ENCODE measurements at places on chromosomes 12 and 14.

DNA sequence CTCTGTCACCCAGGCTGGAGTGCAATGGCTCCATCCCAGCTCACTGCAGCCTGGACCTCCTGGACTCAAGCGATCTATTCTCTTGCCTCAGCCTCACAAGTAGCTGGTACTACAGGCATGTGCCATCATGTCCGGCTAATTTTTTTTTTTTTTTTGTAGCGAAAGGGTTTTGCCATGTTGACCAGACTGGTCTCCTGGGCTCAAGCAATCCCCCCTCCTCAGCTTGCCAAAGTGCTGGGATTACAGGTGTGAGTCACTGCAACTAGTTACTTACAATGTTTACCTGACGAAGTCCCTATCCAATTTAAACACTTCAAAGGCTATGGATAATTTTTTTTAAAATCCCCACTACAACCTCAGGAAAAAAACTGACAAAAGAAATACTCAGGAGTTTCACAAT lies 1.8 kb downstream of the KRR1 start:
- no peak for DNase-seq

DNA sequence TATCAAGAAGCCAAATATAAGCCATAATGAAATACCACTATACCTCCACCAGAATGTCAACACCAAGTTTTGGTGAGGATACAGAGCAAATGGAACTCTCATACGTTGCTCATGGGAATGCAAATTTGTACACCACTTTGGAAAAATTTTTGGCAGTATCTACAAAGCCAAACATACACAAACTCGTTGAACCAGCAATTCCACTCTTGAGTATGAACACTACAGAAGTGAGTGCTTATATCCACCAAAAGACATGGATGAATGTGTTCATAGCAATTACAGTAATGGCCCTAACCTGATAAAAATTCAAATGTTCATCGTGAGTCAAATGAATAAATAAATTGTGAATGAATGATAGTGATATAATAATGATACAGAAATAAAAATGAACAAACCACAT lies 24.8 kb downstream of the C12orf71 start:
- no peak for DNase-seq

DNA sequence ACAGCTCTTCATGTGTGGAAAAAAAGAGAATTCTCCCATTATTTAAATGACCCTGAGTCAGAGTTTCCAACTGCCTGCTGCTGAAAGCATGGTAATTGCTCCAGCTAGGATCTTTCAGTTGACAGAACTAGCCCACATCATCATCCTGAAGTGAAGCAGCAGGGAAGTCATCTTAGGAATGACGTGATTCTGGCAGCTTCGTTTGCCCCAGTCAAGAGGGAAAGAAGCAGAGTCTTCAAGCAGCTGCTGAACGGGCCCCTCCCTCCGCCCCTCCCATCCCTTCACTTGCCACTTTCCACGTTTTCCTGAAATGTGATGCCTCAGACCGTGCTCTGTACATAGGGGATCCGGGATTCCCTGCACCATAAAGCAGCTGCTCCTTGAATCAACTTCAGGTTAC lies 455.0 kb upstream of the TMEM132C start:
- DNase-seq = no peak

GRCh38 chr14:41392226-41392625 lies 214.4 kb upstream of the LRFN5 start:
- no peak for DNase-seq

GRCh38 chr14:73238941-73239340 lies 1.6 kb downstream of the PAPLN start:
- DNase-seq = no peak

- no peak for DNase-seq
These were observed 7.5 kb downstream of the LAG3 start for GRCh38 chr12:6779708-6780432.

DNA sequence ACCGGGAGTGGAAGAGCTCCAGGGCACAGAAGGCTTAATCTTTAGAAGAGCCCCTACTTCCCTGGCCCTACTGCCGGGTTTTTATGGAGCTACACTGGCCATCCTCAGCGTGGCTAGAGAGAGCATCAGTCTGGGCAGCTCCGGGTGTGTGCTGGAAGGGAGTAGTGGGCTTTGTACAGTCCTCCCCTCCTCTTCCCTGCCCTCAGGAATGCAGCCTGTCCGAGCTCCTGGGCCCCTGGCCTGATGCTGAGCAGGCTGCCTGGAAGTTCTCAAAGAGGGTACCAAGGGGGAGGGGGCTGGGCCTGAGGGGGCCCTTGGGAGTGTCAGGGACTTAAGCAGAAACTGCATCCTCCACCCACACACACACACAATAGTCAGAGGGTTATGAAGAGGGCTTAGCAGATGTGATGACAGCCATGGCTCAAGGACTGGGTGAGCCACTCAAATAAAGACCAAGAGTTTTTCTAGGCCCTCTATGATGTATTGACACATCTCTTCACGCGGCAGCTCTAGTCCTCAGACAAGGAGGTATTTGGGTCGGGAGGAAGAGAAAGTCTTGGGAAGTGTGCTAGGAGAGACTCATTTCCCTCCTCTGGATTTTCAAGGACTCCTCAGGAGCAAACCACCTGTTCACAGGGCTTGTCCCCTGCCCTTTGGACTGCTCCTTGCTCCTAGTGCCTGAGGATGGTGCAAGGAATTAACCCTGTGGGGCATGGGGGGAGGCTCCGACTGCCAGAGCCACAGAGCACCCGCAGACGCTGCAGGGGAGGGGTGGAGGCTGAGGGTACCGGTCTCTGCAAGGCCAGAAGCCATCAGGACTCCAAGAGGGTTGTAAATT lies 16.5 kb upstream of the FIGNL2 start:
- DNase-seq = no peak

GRCh38 chr12:107775093-107775721 lies 703 bp downstream of the ASCL4 start:
- peak; percentile 7 for DNase-seq

- DNase-seq = no peak
These were observed 25.0 kb downstream of the SYNDIG1L start for GRCh38 chr14:74400919-74401503.

- DNase-seq = no peak
These were observed 5.4 kb downstream of the AP1G2 start for GRCh38 chr14:23561873-23562821.

DNA sequence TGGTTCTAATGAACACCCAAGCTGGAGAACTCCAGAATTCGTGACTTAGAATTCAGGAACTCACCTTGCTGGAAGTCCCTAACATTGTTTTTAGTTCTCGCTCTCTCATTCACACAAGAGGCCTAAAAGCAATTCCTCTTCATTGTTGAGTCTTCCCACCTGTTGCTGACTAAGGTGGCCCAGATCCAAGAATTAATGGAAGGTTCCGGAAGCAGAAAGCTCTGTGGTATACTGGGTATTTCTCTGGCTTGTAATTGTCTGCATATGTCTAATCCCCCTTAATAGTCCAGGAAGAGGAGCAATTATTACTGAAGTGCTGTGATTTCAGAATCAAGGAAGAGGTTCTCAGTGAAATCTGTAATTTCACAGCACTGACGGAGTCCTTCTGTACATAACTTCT lies 31.4 kb downstream of the TMEM233 start:
- DNase-seq = no peak

- peak; percentile 72 for DNase-seq
These were observed 870 bp downstream of the BMAL2 start for GRCh38 chr12:27333403-27334009.

GRCh38 chr12:90250766-90251165 lies 542.1 kb upstream of the ATP2B1 start:
- DNase-seq = no peak

- DNase-seq = no peak
These were observed 251.0 kb upstream of the FOXG1 start for GRCh38 chr14:28515571-28515970.

All from hematopoietic multipotent progenitor cell treated with erythropoietin and hydrocortisone succinate and interleukin-3 and kit ligand, for 6 days (in vitro differentiated cells).